ENCODE measurements at places on chromosomes 11 and 22.

DNA sequence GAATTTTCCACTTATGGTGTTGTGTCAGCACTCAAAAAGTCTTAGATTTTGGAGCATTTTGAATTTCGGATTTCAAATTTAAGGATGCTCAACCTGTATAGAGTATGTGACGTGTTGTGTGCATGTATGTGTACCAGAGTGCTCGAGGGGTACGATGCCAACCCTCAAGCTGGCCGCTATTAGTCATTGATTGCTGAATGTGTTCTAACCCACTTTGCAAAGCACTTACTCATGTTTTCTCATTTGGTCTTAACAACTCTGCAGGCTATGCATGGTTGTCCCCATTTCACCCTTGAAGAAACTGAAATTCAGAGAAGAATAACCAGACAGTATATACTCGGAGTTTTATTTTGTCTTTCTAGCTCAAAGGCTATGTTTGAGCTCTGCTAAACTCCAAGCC, 196.4 kb upstream of the TENM4 start:
- DNase-seq = no peak

GRCh38 chr11:27701355-27702105, 1.3 kb upstream of the BDNF start:
- DNase-seq = no peak

- DNase-seq = no peak
Observed at GRCh38 chr22:41178425-41178975, 26.6 kb upstream of the L3MBTL2 start.

DNA sequence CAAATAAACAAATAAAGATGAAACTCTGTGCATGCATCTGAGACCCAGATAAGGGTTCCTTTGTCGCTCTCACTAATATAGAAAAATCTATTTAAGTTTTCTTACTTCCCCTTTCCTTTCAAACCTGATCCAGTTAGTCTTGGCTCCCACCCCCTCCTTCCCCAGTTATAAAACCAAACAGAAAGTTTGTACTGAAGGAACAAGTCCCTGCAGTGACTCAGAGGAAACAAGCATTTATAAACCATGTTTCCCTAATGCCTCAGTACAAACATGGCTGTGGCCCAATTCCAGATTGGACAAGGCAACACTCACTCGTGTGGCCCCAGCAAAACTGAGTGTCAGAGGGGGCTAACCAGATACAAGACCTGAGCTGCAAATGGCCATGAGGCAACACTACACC, 65.5 kb upstream of the ARHGAP20 start:
- DNase-seq = no peak

- DNase-seq = no peak
Observed at GRCh38 chr22:41038732-41039131, 53.7 kb upstream of the EP300 start.

DNA sequence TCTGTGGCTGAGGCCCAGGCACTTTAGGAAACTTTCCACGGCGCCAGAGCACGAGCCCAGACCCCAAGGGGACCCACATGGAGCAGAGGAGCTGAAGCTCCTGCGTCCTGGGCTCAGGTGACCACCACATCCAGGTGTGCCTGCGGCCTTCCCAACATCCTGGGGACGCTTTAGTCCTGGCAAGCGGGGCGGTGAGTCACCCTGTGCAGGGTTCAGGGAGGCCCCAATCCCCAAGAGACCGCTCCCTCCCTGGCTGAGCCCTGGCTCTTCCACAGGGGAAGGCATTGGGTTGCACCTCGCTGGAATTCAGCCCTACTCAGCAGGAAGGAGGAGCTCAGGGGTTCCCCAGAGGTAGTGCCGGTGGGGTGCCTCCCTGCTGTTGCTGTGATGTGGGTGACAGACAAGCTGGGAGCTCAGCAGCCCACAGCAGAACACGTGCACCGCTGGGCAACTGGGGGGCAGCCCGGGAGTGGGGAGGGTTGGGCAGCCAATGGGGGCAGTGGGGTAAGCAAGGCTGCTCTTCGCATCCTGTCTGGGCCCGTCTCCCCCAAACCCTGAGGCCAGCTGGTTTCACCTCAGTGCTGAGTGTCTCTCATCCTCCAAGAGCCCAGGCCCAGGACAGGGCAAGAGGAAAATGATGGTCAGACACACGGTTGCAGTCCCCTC, 802.8 kb downstream of the BRD1 start:
- DNase-seq = no peak

DNA sequence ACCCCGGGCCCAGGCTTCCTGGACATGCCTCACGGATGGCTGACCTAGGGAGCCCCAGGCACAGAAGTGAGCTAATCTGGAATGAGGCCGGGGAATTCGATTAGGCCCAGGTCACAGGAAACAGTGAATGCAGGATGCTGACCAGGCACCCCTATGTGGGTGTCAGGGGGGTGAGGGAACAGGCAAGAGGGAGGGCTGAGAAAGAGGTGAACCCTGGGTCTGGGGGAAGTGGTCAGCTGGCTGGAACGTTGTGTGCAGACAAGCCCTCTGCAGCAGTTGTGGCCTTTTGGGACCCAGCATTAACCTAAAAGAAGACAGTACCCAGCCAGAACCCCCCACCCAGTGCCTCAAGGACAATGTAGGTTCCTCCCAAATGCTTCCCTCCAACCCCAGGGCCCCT, 8.1 kb downstream of the SERHL2 start:
- no peak for DNase-seq

DNA sequence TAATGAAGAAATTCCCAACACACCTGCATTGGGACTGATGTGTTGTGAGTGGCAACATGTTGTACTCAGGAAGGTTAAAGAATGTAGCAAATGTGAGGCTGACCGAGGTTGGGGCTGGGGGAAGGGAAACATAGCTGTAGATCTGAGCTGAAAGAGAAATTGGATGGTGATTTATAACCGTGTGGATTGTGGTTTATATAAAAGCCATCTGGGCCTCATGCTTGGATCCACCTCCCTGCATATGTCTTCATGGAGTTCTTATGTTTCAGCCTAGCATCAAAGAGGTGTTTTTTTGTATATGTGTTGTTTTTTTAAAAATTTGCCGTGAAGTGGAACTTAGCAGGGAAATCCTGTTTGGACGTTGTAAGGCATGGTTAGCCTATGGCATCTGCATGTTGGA, 141.3 kb downstream of the NAV2 start:
- DNase-seq = no peak

DNA sequence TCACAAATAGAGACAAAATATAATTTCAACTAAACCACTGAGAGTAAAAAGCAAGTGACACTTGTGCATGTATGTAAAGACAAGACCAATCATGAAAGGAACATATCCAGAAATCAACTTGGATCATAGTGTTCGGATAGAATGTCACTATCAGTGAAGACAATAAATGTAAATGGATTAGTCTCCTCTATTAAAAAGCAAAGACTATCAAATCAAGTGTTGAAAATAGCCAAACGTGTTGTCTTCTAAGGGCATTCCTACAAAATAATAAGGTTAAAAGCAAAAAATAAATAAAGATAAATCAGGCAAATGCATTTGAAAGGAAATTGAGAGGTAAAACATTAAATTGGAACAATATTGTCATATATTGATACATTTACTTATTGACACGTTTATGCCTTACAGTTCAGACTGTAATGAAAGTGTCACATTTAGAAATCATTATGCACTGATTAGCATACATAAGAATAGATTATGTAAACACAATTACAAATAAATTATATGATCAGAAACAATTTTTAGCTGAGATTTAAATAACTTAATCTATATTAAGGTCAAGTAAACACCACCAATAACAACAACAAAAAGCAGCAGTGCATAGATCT, 1100.1 kb downstream of the BRD1 start:
- no peak for DNase-seq

DNA sequence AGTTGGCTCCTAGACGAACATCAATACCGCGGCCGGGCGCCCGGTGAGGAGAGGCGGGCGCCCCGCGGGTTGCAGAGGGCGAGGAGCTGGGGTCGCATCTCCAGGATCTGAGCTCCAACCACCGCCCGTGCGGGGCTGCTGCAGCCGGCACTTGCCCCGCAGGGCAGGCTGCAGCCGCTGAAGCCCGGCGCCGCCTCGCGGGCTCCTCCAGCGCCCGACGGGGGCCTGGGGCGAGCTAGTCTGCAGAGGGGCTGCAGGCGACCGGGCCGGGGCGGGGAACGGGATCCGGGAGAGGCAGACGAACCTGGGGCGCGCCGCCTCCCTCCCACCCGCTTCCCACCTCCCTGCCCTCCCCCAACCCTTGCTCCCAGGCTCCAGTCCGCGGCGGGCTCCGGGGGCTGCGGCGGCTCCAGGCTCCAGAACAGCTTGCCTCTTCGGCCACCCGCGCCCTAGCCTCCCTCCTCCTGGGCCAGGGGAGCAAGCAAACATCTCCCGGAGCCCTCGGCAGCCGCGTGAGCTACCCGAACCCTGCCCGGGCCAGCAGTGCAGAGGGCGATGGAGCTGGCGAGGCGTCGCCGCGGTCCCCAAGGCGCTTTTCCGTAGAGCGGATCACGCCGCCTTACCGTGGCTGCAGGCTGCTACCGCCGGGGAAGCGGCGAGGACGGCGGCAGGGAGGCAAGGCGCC, 802 bp downstream of the TENM4 start:
- peak; percentile 17 for DNase-seq

DNA sequence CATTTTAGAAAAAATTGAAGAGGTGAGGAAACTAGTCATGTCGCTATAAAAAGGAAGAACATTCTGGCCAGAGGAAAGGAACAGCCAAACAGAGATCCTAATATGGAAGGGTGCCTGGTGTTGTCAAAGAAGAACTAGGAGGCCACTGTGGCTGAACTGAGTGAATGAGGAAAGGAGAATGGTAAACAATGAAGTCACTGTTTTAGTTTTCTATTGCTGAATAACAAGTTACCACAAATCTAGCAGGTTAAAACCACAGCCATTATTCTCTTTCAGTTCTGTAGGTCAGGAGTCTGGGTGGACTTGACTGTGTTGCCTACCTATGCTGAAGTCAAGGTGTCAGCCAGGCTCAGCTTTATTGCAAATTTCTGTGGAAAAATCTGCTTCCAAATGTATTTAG, 549.3 kb upstream of the CCDC90B start:
- no peak for DNase-seq

- DNase-seq = no peak
Observed at GRCh38 chr22:20567371-20567847, 60.0 kb downstream of the MED15 start.

GRCh38 chr11:65744026-65744698, 23.6 kb upstream of the RNASEH2C start:
- peak; percentile 21 for DNase-seq

DNA sequence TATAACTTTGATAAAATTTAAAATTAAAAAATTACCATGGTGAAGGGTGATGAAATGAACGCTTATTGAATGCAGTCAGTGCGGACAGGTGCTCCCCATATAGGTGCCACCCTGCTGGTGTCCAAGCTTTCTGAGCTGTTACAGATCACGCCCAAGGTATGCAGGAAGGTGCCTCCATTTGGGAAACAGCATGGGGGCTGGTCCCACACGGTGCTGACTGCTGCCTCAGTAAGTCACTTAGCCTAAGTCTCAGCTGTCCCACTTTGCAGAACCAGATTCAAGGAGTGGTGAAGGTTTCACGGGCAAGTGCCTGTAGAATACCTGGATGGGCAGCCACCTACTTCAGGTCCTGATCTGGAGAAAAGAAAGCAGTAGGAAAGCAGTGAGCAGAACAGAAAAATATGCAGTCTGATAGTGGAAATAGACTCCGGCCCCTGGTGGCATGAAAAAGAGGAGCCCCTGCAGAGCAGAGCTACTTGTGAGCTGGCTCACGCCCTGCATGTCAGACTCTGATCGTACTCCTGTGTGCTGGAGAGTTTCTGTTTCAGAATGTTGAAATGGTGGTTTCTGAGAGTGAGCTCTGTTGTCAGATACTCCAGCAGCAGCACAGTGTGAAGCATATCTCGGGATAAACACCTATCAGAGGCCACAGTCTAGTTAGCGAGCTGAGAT, 33.2 kb downstream of the ADORA2A start:
- no peak for DNase-seq

DNA sequence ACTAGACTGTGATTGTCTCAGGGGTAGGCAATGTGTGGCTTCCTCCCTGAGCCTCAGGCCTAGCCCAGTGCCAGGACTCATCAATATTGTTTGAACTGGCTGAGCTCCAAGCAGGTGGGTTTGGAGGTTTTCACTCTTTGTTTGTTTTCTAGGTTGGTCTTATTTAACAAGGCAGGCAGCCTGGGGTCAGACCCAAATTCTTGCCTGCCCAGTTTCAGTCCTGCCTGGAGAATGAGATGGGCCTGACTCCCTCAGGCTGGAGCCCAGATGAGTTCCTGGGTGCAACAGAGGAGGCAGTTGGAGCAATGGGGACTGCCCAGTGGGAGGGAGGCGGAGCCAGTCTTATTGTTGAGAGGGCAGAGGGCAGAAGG, 28.3 kb upstream of the TP53I11 start:
- no peak for DNase-seq

GRCh38 chr11:6640985-6641701, 14.5 kb downstream of the DCHS1 start:
- no peak for DNase-seq

- peak; percentile 50 for DNase-seq
Observed at GRCh38 chr22:29071261-29072045, 1.4 kb upstream of the KREMEN1 start.

- no peak for DNase-seq
Observed at GRCh38 chr22:45966320-45966894, 10.6 kb downstream of the WNT7B start.

- DNase-seq = no peak
Observed at GRCh38 chr11:19816040-19816439, 103.4 kb downstream of the NAV2 start.

GRCh38 chr11:33775832-33776470, 1.6 kb upstream of the FBXO3 start:
- DNase-seq = no peak

GRCh38 chr11:64276653-64277431, 7.6 kb downstream of the BAD start:
- DNase-seq = no peak

GRCh38 chr11:96001037-96001436, 77.1 kb upstream of the MTMR2 start:
- DNase-seq = no peak

DNA sequence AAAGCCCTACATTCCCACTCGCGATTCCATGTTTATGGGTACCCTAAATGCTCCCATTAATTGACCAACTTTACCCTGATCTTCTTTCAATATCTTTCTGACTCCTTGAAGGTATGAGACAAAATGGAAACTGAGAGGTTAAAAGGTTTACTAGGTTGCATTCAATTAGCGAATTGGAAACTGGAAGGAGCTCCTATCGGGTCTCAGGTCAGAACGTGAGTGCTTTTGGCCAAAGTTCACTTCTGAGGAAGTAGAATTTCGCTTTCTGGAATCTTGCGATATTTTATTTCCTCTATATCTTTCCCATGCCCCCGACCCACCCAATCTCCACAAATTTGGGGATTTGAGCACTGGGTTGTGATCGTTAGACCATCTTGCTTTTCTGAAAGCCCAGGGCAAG, 2.6 kb downstream of the EHF start:
- no peak for DNase-seq

GRCh38 chr11:127071606-127072005, 71.0 kb upstream of the KIRREL3 start:
- no peak for DNase-seq

- DNase-seq = no peak
Observed at GRCh38 chr11:129917231-129917630, 21.9 kb upstream of the NFRKB start.

All from stimulated activated naive CD8-positive, alpha-beta T cell treated with anti-CD3 and anti-CD28 coated beads, Interleukin-15, Interleukin-2, amounts not matched to agents 100 U/mL and 50 U/mL, for 24 hours (primary cell).